ENCODE measurements at places on chromosomes 5 and 9.

GRCh38 chr5:149847611-149848010, 97.0 kb downstream of the PDE6A start:
- DNase-seq = no peak

- no peak for DNase-seq
These were observed 162.6 kb upstream of the ADAMTS16 start for GRCh38 chr5:4977416-4978110.

GRCh38 chr5:113140837-113141671, 164.5 kb downstream of the DCP2 start:
- DNase-seq = peak; percentile 90

GRCh38 chr9:96379461-96379860, 4.0 kb downstream of the SLC35D2 start:
- DNase-seq = no peak

- DNase-seq = no peak
These were observed 117.5 kb downstream of the BOD1 start for GRCh38 chr5:173498739-173499470.

Data from fibroblast of skin of right quadriceps (primary cell).